Muscle of arm (tissue), 14 donors: ENCODE measurements at places on chromosomes 11 and 22.

DNA sequence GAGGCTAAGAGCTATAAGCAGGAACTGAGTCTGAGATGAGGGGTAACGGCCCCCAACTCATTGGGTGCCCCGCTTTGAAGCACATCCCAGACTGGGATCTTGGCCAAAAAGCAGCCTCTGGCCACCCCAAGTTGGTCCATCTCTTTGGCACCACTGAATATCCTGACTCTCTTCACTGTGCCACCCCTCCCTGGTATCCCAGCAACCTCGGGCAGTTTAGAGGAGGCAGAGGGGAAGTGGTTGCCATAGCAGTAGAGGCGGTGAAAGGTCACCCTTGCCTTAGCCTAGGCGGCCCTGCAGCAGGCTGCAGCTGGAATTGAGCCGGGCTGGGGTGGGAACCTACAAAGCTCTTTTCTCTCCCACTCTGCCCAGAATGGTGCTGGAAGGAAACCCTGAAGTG, 1.1 kb downstream of the PELI3 start:
- DNase-seq: no peak

GRCh38 chr22:19041704-19042074, 80.5 kb downstream of the DGCR2 start:
- DNase-seq: no peak

GRCh38 chr11:20861322-20861721, 191.9 kb downstream of the NELL1 start:
- no peak for DNase-seq

GRCh38 chr11:60788401-60789125, 3.4 kb downstream of the MS4A10 start:
- no peak for DNase-seq

DNA sequence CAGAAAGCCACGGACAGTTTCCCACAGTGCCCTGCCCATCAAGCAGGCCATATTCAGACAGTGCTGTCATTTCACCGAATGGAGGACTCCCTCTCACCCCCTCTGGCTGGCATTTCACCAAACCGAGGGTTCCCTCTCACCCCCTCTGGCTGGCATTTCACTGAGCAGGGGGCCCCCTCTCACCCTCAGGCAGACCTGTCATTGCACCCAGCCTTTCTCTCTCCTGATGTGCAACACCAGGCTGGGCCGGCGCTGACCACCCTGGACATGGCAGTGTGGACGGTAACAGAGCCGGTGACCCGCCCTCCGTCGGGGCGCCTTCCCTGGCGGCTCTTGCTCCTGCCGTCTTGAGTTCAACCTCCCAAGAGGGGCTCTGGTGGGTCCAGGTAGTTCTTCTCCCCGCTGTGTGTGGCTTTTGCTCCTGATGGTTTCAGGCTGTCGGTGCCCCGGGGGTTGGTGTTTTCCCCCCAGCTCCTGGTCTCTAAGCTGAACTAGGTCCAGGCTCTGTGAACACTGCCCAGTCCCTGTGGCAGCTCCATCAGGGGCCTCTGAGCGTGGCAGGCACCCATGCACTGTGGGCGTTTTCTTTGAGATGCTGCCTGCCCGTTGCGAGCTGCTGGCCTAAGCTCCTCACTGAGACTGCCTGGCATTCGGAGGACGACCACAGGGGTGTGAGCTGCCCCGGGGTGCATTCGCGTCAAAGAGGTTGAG, 46.9 kb downstream of the SMIM38 start:
- no peak for DNase-seq

- DNase-seq: no peak
Measured at GRCh38 chr22:32606181-32606580, 131.6 kb downstream of the FBXO7 start.

- no peak for DNase-seq
Measured at GRCh38 chr22:43205261-43205691, 18.3 kb upstream of the TTLL12 start.

GRCh38 chr11:124079631-124080326, 35.5 kb upstream of the VWA5A start:
- DNase-seq: no peak

DNA sequence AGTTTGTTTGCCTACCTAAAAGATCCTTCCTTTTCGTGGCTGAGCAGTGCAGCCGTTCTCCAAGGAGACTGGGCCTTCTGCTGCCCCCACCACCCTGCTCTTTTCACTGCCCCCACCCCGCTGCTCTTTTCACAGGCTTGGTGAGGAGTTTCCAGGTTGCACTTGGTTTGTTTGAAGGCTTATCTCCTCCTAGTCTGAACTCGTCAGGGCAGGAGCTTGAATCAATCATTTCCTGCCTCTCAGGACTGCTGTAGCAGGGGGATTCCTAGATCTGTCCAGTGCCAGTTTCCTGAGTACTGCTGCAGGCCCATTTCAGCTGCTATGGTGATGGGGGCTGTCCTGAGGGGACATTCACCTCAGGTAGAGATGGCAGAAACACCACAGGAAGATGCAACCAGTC, 10.0 kb downstream of the MED15 start:
- DNase-seq: no peak

GRCh38 chr11:71191201-71191600, 61.2 kb downstream of the SHANK2 start:
- DNase-seq: no peak

DNA sequence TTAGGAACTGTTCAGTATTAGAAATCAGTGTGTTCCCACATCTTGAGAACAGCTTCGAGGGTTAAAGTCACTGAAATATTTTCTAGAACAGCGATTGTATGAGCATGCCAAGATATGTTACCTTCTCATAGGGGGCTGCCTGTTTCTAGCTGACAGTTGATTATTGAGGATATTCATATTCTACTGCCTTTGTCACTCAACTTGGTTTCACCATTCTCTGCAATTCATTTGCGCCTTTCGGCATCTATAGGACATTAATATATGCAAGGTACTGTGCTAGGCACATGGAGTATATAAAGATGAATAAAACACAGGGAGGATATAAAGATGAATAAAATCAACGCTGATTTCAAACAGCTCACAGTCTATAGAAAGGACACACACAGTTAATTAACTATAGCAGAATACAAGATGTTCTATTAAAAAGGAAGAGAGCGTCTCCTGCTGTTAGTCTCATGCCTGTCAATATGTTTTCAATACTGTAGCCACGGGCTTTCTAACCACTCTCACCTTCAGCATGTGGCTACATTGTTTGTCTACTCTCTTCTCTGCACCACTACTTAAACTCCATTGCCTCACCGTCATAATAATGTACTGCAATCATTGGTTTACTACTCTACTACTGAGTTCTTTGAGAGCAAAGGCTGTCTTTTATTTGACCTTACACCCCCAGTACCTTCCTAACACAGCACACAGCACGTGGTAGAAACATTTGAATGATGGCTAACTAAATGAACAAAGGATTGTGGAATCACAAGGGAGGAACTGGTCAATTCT, 81.9 kb downstream of the RAB30 start:
- no peak for DNase-seq

GRCh38 chr22:45358127-45358526, 48.4 kb downstream of the FAM118A start:
- DNase-seq: no peak

DNA sequence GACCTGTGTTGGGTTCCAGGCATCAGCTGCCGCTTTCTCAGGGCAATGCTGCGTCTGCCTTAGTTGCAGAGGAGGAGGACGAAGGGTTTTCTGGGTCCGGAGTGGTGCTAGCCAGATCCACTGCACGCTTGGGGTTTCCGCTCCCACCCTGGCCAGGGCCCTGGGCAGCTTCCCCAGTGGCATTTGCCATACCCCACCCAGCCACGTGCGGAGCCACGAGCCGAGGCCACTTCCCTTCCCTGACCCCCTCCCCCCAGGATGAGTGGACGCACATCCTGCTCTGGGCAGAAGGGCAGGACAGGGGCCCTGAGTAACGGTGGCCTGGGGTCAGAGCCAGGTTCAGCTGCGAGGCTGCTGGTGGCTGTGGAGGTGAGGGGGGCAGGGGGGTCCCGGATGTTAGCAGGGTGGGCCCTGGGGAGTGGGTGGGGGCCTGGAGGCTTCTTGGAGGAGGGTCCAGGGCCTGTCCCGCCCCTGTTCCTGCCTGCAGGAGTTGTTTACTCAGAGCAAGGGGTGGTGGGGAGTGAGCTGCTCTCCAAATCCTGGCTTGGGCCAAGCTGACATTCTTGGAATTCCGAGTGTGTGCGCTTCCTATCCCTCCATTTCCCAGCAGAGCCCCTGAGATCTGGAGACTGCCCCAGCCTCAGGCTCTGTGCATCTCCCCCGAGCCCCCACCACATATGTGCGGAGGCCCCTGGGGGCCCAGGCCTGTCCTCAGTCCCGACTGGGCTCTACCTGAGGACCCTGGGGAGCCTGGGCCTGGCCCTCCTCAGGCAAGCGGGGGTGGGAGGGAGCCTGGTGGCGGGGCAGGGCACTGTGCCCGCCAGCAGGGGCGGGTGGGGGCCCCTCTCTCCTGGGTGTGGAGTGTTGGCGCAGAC, 1.4 kb downstream of the TSPAN4 start:
- peak; percentile 84 for DNase-seq

DNA sequence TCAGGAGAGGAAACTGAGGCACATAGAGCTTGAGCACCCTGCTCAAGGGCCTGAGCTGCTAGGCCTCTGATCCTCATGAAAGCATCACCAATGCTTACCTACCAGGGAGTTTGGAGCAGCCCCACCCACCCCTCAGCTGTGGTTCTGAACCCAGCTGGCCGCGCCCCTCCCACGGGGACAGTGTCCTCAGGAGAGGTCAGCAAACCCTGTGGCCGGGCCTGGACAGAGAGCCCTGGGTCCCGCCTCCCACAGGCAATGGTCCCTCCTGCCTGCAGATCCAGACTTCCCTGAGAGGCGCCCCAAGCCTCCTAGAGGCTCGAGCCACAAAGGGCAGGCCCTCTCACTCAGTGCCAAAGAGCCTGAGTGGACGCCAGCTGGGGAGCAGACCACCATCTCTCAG, 184.9 kb downstream of the BRD1 start:
- no peak for DNase-seq

DNA sequence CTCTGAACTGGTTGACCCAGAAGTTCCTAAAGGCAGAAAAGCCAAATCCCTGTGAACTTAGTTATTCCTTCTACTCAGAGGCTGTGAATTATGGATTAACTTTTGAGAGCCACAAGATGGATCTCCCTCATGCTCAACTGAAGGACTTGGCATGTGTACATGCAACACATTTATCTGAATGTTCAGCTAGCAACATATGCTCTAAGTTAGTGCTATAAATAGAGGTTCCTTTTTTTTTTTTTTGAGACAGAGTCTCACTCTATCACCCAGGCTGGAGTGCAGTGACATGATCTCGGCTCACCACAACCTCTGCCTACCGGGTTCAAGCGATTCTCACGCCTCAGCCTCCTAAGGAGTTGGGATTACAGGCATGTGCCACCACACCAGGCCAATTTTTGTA, 40.1 kb downstream of the EIF4ENIF1 start:
- no peak for DNase-seq

- no peak for DNase-seq
Measured at GRCh38 chr22:43550672-43551071, 138.9 kb downstream of the MPPED1 start.

DNA sequence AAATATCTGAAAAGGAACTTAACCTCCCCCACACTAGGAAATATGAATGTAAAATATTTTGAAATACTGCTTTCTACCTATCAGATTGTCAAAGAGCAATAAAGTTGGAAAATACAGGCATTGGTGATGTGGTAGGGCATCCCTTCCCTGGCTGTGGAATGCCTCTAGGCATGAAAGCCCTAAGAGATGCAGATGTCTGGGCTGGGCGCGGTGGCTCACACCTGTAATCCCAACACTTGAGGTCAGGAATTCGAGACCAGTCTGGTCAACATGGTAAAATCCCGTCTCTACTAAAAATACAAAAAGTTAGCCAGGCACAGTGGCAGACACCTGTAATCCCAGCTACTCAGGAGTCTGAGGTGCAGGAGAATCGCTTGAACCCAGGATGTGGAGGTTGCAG, 22.0 kb downstream of the ARAP1 start:
- no peak for DNase-seq

- DNase-seq: no peak
Measured at GRCh38 chr11:119365071-119365591, 16.4 kb downstream of the USP2 start.

GRCh38 chr22:44604991-44605390, 97.0 kb upstream of the PRR5 start:
- no peak for DNase-seq

- DNase-seq: no peak
Measured at GRCh38 chr11:57490456-57491248, 24.9 kb downstream of the SLC43A1 start.

- no peak for DNase-seq
Measured at GRCh38 chr11:119419834-119420492, 3.0 kb downstream of the THY1 start.

- DNase-seq: no peak
Measured at GRCh38 chr22:29369460-29369859, 18.9 kb downstream of the AP1B1 start.

GRCh38 chr11:28383456-28383855, 275.3 kb downstream of the METTL15 start:
- DNase-seq: no peak

GRCh38 chr11:31967404-31968130, 123.3 kb upstream of the RCN1 start:
- no peak for DNase-seq

GRCh38 chr11:2805388-2806056, 80.1 kb downstream of the CDKN1C start:
- DNase-seq: no peak

GRCh38 chr11:45500451-45500850, 165.0 kb downstream of the CHST1 start:
- peak; percentile 38 for DNase-seq

GRCh38 chr22:27329131-27329850, 472.3 kb downstream of the MN1 start:
- no peak for DNase-seq

DNA sequence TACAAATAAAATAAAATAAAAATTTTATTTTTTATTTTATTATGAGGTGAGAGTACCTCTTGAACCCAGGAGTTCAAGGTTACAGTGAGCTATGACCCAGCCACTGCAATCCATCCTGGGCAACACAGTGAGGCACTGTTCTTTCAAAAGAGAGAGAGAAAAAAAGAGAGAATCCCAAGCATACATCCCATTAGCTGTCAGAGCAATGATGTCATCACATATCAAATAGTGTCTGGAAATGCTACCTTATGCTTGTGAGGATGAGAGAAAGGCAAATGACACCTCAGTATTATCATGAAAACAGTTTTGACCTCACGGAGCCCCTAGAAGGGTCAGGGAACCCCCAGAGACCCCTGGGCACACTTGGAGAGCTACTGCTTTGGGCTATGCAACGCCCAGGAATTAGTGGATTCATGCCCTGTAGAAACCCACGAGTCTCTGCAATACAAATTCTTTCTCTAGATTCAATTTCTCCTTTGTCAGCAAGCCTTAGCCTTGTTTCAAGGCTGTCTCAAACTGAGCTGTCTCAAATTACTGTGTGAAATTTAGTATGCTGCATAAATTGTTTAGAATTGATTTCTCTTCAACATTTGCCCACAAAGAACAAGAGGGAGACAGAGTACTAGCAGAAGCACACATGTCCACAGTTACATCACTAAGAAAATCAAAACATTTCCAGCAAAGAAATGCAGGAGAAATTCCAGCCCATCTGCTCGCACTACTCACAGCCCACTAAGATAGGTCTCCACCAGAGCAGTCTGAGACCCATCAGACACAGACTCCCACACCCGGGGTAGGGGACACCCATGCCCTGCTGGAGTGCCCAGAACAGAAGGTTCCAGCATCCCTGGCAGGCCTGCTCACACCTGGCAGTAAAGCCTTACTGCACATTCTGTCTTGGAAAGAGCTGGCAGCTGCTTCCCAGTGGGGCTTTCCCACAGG, 18.1 kb downstream of the DGCR2 start:
- no peak for DNase-seq
